ENCODE measurements at places on chromosomes 5 and 9.

DNA sequence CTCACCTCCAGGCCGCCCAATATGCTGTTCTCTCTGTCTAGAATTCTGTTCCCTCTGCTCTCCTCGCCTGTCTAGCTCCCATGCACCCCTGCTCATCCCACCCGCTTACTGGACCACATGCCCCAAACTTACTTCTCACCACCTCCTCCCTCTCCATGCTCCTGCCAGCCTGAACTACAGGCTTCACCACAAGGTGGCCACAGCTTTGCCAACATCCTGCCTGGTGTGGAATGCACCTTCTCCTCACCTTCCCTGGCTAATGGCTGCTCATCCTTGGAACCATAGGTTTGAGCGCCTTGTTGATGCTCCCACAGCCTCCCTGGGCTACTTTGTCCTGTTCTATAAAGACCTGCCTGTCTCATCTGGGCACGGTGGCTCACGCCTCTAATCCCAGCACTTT lies 9.6 kb downstream of the LAMC3 start:
- peaks cover 22% of the 10 kb centered on the region for H3K27me3 ChIP-seq
- DNase-seq, result no peak
- H3K36me3 ChIP-seq, result no peaks in the 10 kb centered on the region
- H3K27ac ChIP-seq, result no peak overlapping the region
- no peaks in the 10 kb centered on the region for H3K4me1 ChIP-seq

DNA sequence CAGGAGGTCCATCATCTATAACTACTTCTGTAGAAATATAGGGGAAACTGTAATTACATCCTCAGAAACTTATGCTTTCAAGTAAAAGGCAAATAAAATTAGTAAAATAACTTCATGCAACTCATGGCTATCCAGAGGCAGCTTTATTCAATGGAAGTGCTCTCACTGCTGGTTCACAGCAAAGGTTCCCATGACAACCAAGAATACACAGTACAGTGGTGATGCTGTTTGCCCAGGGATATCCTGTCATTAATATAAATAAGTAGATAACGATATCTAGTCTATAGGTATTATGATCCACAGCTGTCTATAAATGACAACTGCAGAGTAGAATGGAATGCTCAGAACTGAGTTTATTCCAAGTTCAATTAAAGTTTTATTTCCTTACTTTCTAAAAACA lies 390.3 kb downstream of the PDE4D start:
- no peaks in the 10 kb centered on the region for H3K36me3 ChIP-seq
- H3K27me3 ChIP-seq, result no peaks in the 10 kb centered on the region
- H3K27ac ChIP-seq, result no peak overlapping the region

DNA sequence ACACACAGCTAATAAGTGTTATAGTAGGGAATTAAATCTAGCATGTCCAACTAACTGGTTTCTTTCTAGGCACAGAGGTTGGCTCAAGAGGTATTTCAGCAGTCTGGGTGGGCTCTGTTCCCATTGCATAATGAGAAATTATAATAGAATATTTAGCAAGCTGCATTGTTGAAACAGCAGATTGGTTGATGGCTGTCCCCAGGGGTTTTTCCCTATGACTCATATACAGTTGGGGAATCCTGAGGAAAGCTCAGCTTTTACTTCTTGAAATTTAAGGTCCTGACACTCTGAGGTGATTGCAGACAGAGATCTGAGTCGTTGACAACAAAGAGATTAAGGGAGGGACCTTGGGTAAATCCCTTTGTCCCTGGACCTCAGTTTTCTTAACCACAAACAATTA lies 38.3 kb upstream of the TNFSF8 start:
- no peak overlapping the region for H3K27ac ChIP-seq
- H3K27me3 ChIP-seq, result no peaks in the 10 kb centered on the region
- no peak for DNase-seq
- H3K4me3 ChIP-seq, result no peak overlapping the region
- H3K4me1 ChIP-seq, result peaks cover 6% of the 10 kb centered on the region

GRCh38 chr5:115579216-115579615 lies 23.1 kb downstream of the TICAM2 start:
- no peak for DNase-seq
- H3K27ac ChIP-seq, result no peak overlapping the region
- H3K4me3 ChIP-seq, result no peak overlapping the region

- no peak overlapping the region for H3K27ac ChIP-seq
- H3K4me1 ChIP-seq, result peaks cover 21% of the 10 kb centered on the region
- no peaks in the 10 kb centered on the region for H3K36me3 ChIP-seq
- DNase-seq, result no peak
- no peaks in the 10 kb centered on the region for H3K27me3 ChIP-seq
Measured at GRCh38 chr9:134229466-134230091, 65.2 kb upstream of the RNU6ATAC start.

GRCh38 chr5:172872997-172873491 lies 39.0 kb downstream of the ERGIC1 start:
- H3K4me3 ChIP-seq, result no peak overlapping the region
- peak overlapping the region; percentile 87 for H3K27ac ChIP-seq
- H3K27me3 ChIP-seq, result no peaks in the 10 kb centered on the region
- peaks cover 73% of the 10 kb centered on the region for H3K4me1 ChIP-seq
- no peaks in the 10 kb centered on the region for H3K36me3 ChIP-seq
- no peak for DNase-seq

DNA sequence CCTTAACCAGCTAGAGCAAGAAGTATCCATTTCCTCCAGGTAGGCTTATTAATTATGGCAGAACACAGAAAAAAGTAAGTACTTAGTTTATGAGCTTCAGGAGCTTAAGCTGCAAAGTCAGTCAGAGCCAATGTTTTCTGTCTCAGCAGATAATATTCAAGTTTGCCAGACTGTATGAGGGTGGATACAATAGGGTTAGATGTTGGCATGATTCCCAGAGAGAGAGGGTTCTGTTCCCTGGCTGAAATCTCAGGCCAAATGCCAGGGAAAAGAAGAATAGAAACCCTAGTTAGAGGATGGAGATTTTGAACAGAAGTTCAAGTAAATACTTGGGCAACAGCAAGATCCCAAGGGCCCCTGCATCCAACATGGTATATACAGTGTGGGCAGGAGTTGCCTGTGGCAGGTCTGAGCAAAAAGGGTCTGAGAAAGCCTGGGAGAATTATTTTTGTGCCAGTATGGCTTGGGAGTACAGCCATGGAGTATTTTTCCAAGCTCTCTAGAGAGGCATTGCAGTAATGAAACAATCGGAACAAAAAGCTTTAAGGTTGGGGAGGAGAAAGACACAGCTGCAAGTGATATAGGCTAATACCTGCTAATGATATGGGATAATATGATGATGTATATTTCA lies 31.0 kb upstream of the ISOC1 start:
- no peaks in the 10 kb centered on the region for H3K27me3 ChIP-seq
- no peak overlapping the region for H3K4me3 ChIP-seq
- no peaks in the 10 kb centered on the region for H3K4me1 ChIP-seq
- H3K27ac ChIP-seq, result no peak overlapping the region
- no peaks in the 10 kb centered on the region for H3K36me3 ChIP-seq

Data from upper lobe of right lung (tissue), 1 donor.